ENCODE measurements at places on chromosomes 4 and X. TPM values are rescaled to one million over a fixed set of nuclear protein-coding genes. Genes with fewer than 3 reads are reported as not detected.

GAGE12J gene
- total RNA-seq = not detected

CYBB gene
- total RNA-seq = under 0.01 TPM

SLC6A14 gene
- total RNA-seq = not detected

CSAG2 gene
- not detected for total RNA-seq

GSX2 gene
- not detected for total RNA-seq

EDA gene
- total RNA-seq = 0.73 TPM

CT45A10 gene
- not detected for total RNA-seq

FAAH2 gene
- 0.15 TPM for total RNA-seq

ELF2 gene
- total RNA-seq = 47.0 TPM

AKAP4 gene
- total RNA-seq = not detected

CXorf49 gene
- total RNA-seq = not detected

DNAJB14 gene
- 26.5 TPM for total RNA-seq

HDX gene
- 5.1 TPM for total RNA-seq

DSPP gene
- total RNA-seq = not detected

TEX13B gene
- total RNA-seq = not detected

USP17L29 gene
- total RNA-seq = not detected

BTC gene
- total RNA-seq = 1.2 TPM

MAGEA2B gene
- total RNA-seq = not detected

DCAF4L1 gene
- under 0.01 TPM for total RNA-seq

CEP44 gene
- 8.9 TPM for total RNA-seq

ITIH6 gene
- not detected for total RNA-seq

GABRG1 gene
- not detected for total RNA-seq

CYTL1 gene
- 0.15 TPM for total RNA-seq

AADAT gene
- total RNA-seq = 3.9 TPM

PDCL2 gene
- not detected for total RNA-seq

IL21 gene
- total RNA-seq = not detected

TNIP3 gene
- total RNA-seq = 0.17 TPM

FGFR3 gene
- total RNA-seq = 0.33 TPM

ATP1B4 gene
- total RNA-seq = not detected

FREM3 gene
- total RNA-seq = not detected

TRO gene
- total RNA-seq = 27.8 TPM

SMR3A gene
- total RNA-seq = not detected

ARMCX4 gene
- total RNA-seq = 6.5 TPM

ZNF718 gene
- 5.1 TPM for total RNA-seq

RNF212 gene
- 4.6 TPM for total RNA-seq

STOX2 gene
- 0.73 TPM for total RNA-seq

PSAPL1 gene
- not detected for total RNA-seq

IQSEC2 gene
- 12.2 TPM for total RNA-seq

F9 gene
- not detected for total RNA-seq

MAGEA11 gene
- total RNA-seq = under 0.01 TPM

SH3D19 gene
- 69.7 TPM for total RNA-seq

GAGE12E gene
- total RNA-seq = not detected

SASH3 gene
- total RNA-seq = not detected

ADH7 gene
- total RNA-seq = 2.0 TPM

NAP1L3 gene
- total RNA-seq = 4.9 TPM

CPXCR1 gene
- not detected for total RNA-seq

UGT2B28 gene
- total RNA-seq = not detected

TMEM150C gene
- total RNA-seq = 0.15 TPM

MSL3 gene
- total RNA-seq = 18.0 TPM

METAP1 gene
- total RNA-seq = 49.3 TPM

S100G gene
- not detected for total RNA-seq
